H1 (cell line): ENCODE measurements at places on chromosomes 2 and 18.

DNA sequence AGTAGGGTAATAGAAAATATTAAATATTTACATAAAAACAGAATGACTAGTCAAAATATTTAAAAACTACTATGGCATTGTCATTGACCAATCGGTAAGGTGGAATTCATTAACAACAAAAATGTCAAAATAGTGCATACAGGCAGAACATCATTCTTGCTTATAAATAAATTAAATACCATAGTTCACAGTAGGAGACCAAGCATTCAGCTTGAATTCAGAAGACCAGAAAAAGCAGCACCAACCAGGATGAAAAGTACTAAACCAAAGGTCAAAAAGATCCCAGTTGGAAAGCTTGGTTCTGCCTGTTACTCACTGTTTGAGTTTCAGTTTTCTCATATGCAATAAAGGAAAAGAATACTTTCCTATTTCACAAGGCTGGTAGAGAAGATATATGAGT, 244.3 kb downstream of the OSR1 start:
- no peak for DNase-seq

DNA sequence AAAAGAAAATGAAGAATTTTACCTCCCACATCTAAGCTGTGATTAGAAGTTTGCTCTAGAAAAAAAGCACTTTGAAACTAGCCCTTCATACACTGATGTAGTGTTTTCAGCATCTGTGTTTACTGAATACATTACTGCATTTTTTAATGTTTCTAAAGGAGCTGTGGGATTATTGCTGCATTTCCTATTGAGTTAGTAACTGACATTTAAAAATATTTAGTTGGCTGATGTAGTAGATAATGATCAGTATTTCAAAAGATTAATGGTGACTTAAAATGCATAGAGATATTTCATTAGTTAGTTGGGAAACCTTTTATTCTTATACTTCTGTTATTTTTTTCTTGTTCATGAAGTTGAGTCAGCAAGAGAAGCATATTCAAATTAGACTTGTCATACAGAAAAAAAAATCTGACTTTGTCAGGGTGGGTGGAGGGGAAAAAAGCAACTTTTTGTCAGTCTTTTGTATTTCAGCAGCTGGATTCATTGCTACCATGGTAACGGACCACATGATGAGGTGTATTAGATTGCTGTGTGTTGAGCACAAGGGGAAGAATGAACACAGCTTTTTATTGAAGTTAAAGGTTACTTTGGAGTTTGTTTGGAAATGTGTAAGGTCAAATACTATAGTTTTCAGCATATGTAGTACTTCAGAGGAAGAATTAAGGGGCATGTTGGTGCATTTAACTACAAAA, at the start of gene DTNA:
Gene DTNA, plus strand, starts transcription at position 549 of the 692 bp plus-strand sequence. CDS start 45,679 bp downstream, outside the sequence.
- DNase-seq, result no peak

DNA sequence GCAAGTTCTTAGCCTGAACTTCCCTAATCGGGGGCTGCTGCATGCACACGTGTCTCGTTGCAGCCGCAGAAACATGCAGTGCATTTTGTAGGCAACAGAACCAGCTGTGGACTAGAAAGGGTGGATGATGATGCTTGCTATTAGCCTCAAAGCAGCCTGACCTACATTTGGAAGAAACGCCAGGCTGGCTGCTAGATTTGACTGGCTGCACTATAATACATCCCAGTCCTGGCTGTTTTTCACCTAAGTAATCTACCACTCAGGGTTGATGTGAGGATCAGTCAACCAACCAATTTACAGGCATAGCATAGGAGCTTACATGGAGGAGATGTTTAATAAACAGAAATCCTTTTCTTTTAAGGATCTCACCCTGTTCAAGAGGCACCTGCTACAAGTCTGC, 56.4 kb upstream of the SPP2 start:
- peak; percentile 4 for DNase-seq

- no peak for DNase-seq
Observed at GRCh38 chr2:168587307-168587706, 131.2 kb downstream of the CERS6 start.

- DNase-seq, result no peak
Observed at GRCh38 chr2:3169106-3169870, 208.3 kb downstream of the EIPR1 start.

DNA sequence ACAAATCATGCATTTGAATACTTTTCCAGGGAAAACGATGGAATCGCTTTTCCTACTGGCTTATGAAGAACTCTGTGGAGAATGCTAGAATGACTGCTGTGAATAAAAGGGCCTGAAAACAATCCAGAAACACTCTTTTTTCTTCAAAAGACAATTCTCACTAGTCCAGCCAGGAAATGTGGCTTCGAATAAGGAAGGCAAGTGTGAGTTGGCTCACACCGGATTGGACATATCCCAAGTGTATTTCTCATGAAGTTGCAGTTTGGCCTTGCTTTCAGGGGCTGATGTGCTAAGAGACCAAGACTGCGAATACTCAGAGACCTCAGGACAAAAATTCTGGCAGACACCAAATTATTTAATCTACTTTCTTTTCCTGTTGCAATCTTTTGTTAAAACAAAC, 54.1 kb downstream of the FIGN start:
- DNase-seq, result no peak

GRCh38 chr18:8910843-8911242, 191.7 kb upstream of the NDUFV2 start:
- no peak for DNase-seq

DNA sequence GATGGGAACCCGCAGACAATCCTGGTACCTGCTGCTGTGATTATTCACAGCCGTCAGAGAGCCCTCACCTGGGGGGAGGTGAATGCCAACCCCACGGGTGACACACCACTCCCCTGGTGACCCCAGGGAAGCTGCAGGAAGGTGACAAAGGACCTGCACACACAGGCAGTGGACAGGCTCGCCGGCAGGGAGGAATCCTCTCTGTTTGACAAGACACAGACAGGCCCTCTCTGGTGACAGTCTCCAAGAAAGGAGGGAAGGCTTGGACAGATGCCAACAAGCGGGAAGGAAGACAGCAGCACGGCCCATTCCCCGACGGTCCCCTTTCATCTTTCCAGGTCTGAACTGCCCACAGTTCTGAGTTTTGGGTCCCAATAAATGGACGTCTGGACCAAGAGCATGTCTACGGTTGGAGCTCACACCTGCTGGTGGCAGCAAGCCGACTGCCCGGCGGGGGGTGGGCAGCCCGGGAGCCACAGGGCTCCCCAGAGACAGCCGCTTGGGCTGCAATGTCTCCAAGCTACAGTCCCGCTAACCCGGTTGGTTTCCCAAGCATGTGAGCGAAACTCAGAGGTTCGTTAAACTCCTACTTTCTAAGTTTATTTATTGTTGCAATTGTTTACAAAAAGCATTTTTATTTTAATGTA, 31.8 kb downstream of the HDAC4 start:
- no peak for DNase-seq

DNA sequence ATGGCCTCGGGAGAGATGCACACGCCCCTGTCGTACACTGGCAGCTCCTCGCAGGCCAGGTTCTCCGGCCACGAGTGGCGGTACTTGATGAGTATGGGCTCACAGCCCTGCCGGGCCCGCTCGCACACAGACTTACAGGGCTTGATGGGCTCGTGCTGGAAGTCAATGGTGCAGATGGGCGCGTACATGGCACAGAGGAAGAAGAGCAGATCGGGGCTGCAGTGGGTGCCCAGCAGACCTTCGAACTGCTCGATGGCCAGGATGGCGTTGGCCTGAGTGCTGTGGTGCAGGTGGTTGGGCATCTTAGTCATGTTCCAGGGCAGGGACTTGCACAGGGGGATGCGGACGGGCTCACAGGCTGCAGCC, 359 bp downstream of the FRZB start:
- DNase-seq, result peak; percentile 81

- DNase-seq, result no peak
Observed at GRCh38 chr2:558302-558642, 118.9 kb downstream of the TMEM18 start.

GRCh38 chr18:33446604-33447003, 6.1 kb upstream of the CCDC178 start:
- DNase-seq, result no peak

- DNase-seq, result no peak
Observed at GRCh38 chr2:130819226-130819607, 17.5 kb upstream of the ARHGEF4 start.

DNA sequence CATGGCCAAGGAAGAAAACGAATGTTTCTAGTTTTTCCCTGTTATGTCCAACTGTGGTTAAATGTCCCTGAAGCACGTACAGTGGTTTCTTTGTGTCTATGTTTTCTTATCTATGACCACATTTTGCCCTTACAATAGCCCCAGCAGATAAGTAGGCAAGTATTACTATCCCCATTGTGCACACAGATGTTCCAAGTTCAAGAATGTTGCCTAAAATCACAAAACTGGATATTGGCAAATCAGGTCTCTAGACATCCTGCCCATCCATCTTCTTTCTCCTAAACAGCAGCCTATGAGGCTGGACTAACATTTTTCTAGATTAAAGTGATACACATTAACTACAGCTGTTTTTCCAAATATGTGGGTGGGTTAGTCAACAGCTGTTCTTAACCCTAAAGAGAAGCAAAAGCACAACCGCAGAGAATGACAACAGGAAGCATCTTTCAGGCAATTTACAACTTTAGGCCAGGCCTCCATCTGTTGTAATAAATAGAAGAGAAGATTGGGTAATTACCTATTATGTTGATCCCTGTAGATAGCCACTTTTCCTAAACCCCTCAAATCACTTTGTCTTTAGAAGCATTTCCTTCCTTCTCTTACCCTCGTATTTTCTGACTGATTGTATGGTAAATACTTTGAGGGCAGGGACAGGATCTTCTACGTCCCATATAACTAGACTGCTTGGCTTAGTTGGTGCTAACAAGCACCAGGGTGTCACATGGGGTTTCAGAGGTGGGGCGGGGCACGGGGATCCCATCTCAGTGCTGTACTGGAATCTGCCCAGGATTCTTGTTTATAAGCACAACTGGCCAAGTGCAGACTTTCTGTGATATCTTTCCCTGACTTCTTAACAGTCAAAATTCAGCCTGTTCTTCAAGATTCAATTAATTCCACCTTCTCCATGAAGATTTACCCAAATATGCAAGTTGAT, 132.1 kb upstream of the SETBP1 start:
- no peak for DNase-seq

- no peak for DNase-seq
Observed at GRCh38 chr2:26674002-26674751, 18.3 kb upstream of the KCNK3 start.

DNA sequence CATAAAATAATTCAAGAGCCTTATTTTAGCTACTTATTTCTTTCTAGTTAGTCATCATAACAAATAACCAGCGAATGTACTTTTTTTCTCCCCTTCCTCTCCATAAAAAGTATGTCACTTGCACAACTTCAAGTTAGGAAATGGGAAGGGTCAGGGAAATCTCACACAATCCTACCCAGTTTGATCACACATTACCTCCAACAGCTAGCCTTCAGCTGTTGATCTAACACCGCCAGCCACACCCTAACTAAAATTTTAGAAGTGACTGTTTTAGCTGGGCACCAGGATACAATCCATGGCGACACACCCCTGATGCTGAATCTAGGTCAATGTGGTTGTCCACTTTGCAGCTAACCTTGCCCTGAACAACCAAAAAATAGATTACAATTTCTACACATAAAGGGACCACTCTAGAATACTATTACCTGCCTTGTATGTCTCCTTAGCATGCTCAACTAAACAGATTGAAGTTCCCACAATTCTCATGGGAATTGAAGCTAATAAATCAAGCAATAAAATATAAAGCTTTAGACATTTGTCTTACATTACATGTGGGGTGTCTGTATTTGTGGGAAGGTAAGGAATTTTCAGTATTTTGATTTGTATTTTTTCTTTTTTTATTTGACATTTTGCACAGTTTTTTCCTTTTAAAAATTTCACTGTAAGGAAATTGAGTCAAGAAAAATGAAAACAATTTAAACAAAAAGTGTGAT, 7.3 kb upstream of the COL3A1 start:
- no peak for DNase-seq
